Astrocyte of the spinal cord (primary cell): ENCODE measurements at places on chromosomes 13 and 19.
A peak's percentile ranks its signal among the peaks of the same experiment; 100 is the strongest.

DNA sequence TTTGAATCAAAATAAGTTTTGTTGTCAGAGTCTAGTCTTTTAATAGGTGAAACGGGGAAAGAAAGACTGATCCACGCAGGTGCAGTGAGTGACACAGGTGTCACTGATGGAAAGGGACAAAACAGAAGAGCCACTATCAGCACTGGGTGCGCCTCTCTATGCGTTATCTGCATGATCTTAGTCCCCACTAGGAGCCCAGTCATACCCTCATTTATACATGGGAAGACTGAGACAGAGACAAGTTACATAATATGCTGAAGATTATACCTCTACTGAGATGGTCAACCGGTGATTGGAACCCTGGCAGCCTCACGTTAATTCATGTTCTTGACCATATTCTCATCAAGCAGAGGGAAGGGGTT lies 3.4 kb downstream of the LRCH1 start:
- DNase-seq, result no peak

GRCh38 chr19:14056069-14056666 lies 5.7 kb downstream of the PALM3 start:
- DNase-seq, result no peak

- DNase-seq, result no peak
Observed at GRCh38 chr19:33280351-33280921, 21.9 kb downstream of the CEBPA start.

- peak; percentile 89 for DNase-seq
Observed at GRCh38 chr19:2270423-2271233, 11.3 kb downstream of the PEAK3 start.

GRCh38 chr13:88395804-88396203 lies 724.6 kb downstream of the SLITRK5 start:
- no peak for DNase-seq

- DNase-seq, result peak; percentile 40
Observed at GRCh38 chr13:38686577-38687245, at the start of gene FREM2. Gene FREM2 (plus strand): TSS chr13:38687077. CDS start chr13:38687345, 268 bp downstream.

DNA sequence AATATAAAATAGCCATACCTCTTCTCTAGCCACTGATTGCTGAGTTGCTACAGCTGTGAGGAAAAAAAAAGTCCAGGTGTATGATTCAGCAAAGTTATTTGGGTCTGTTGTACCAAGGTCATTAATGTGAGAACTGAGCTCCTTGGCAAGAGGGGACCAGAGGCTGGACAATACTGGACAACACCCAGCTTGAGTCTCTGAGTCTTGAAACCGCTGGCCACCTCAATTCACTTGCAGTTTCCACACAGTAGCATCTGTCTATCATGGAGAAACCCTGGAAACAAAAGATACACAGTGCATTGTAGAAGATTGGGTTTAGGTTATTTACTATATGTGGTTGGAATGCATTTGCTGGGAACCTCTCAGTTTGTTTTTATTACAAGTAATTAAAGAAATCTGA lies 60.4 kb downstream of the WDFY2 start:
- DNase-seq, result peak; percentile 68

DNA sequence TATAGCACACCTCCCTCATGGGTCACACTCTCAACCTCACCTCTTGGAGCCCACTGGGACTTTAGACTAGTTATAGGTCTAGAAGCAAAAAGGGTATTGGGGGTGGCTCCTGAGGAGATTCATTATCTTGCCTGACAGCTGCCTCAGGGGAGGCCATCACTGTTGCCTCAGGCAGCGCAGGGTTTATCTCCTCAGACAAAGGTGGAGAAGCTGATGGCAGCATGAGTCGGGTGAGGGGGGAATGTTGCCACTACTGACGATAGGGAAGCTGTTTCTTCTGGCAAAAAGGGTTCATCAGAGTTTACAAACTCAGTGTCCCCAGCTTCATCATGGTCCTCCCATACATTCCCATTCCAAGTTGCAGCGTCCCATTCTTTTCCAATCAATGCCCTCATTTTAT lies 562.4 kb downstream of the IRS2 start:
- DNase-seq, result no peak
